ENCODE measurements at places on chromosomes 7 and 10.

DNA sequence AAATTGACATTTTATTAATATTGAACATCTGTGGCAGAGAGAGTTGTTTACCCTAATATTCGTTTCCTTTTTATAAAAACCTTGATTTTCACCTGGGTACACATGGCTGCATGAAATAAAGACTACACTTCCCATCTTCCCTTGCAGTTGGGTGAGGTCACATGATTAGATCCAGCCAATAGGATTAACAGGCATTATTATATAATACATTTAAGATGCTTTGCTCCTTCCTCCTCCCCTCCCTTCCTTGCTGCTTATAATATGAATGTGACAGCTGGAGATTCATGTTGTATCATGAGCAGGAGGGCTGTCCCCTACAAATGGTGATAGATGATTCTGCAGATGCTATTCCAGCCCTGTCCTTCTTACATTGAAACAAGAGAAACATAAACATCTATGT lies 146.6 kb downstream of the SH2D4B start:
- no peak for DNase-seq

- DNase-seq = no peak
Measured at GRCh38 chr7:105815576-105815975, 60.8 kb downstream of the ATXN7L1 start.

GRCh38 chr7:69510114-69510513 lies 88.2 kb upstream of the AUTS2 start:
- DNase-seq = no peak

GRCh38 chr7:24757353-24758275 lies at the start of gene GSDME:
Gene GSDME, minus strand, starts transcription at chr7:24757464. Its CDS starts 7,690 bp downstream, at chr7:24749774.
- DNase-seq = peak; percentile 62

DNA sequence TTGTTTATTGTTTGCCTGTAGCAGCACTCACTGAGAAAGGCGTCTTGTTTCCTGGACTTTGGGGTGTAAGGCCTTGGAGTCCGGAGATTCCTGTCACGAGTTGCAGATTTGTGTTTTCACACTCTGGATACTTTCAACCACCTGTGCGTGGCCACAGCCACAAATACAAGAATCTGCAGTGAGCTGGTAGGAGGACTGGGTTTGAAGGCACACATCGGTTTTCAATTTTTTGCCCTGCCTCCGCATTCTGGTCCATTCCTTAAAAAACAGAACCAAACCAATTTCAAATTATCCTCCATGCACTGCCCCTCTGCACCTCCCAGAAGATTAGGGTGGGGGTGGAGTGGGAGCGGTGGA lies 619 bp downstream of the EXOC4 start:
- no peak for DNase-seq

GRCh38 chr7:112199035-112199655 lies 7.1 kb downstream of the DOCK4 start:
- DNase-seq = no peak

- no peak for DNase-seq
Measured at GRCh38 chr7:74657692-74658177, at the start of gene GTF2I. Gene GTF2I, plus strand, starts transcription at chr7:74657718. Its CDS starts 31,411 bp downstream, at chr7:74689129.

DNA sequence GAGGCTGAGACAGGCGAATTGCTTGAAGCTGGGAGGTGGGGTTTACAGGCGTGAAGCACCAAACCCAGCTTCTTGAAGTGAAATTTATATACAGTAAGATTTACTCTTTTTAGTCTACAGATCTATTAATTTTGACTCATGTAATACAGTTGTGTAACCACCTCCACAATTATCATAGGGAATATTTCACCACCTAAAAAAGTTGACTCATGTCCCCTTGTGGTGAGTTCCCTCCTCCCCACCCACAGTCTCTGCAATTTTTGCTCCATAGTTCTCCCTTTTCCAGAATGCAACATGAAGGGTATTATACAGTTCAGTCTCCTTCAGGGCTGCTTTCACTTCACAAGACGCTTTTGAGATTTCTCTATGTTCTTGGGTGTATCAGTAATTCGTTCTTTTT lies 156.8 kb downstream of the FAM107B start:
- DNase-seq = no peak

- DNase-seq = no peak
Measured at GRCh38 chr10:36886303-36886891, 239.0 kb upstream of the ANKRD30A start.

- DNase-seq = no peak
Measured at GRCh38 chr7:116686812-116687419, 14.9 kb downstream of the MET start.

GRCh38 chr7:29642494-29643155 lies 79.0 kb downstream of the PRR15 start:
- no peak for DNase-seq

- DNase-seq = no peak
Measured at GRCh38 chr10:32980242-32980557, 22.2 kb upstream of the ITGB1 start.

DNA sequence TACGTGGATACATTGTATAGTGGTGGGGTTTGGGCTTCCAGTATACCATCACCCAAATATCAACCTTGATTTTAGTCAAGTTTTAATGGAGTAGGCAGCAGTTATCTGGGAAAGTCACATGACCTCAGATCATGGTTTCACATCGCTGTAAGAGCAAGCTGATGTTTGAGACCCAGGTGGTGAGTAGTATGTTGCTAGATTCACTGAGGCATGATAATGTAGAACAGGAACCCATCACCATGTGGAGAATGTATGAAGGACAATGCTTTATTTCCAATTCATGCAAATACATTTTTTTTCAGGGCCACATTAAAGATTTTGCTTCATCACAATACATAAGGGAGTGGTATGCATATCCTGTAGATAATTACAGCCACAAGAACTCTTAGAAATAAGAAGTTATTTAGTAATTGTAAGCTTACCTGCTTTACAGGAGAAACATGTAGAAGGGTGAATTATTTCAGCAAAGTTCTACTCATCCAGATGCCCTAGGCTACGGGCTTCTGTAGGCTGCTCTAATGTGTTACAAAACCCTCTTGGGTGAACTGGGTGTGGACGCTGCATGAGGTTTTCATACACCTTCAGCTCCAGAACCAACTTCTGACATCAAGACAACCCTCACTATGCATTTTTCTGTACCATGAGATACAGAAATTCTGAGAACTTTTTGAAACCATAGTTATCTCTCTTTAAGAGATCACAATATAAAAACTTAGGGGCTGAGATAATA lies 27.6 kb upstream of the LAMB4 start:
- no peak for DNase-seq

GRCh38 chr10:110708776-110709443 lies 64.8 kb downstream of the RBM20 start:
- no peak for DNase-seq

- DNase-seq = no peak
Measured at GRCh38 chr7:15084368-15084767, 181.8 kb upstream of the DGKB start.

DNA sequence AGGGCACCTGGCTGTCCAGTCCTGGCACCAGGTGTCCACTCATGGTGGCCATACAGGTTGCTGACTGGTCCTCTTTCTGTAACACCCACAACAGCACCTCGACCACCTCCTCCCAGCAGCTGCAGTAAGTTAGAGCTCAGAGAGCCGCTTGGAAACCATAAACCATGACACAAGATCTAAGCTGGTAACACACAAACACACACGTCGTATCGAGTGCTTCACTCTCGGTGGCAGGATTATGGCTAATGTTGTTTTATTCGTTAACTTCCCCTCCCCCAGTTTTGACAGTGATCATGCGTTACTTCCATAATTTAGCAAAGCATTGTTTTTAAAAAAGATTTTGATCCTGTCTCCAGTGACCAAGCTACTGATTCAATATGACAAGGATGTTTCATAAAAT lies 59.7 kb downstream of the CAMK2B start:
- DNase-seq = no peak

- no peak for DNase-seq
Measured at GRCh38 chr7:21276471-21277035, 151.3 kb upstream of the SP4 start.

DNA sequence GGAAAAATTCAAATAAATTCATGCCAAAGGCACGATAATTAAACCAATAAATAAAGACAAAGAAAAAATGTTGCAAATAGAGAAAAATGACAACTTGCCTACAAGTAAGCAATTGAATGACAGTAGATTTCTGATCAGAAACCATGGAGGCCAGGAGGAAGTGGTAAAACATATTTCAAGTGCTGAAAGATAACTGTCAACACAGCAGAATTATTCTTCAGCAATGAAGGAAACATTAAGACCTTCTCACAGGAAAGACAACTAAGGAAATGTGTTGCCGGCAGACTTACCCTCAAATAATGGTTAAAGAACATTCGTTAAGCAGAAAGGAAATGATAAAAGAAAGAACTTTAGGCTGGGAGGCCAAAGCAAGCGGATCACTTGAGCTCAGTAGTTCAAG lies 30.4 kb downstream of the RUNDC3B start:
- no peak for DNase-seq

- no peak for DNase-seq
Measured at GRCh38 chr10:28906934-28907333, 229.6 kb downstream of the BAMBI start.

GRCh38 chr7:27111042-27111750 lies 8.7 kb upstream of the HOXA2 start:
- no peak for DNase-seq

- DNase-seq = peak; percentile 81
Measured at GRCh38 chr7:102306916-102307677, 20.4 kb downstream of the SH2B2 start.

GRCh38 chr7:25575634-25576033 lies 347.3 kb upstream of the NPVF start:
- DNase-seq = no peak

DNA sequence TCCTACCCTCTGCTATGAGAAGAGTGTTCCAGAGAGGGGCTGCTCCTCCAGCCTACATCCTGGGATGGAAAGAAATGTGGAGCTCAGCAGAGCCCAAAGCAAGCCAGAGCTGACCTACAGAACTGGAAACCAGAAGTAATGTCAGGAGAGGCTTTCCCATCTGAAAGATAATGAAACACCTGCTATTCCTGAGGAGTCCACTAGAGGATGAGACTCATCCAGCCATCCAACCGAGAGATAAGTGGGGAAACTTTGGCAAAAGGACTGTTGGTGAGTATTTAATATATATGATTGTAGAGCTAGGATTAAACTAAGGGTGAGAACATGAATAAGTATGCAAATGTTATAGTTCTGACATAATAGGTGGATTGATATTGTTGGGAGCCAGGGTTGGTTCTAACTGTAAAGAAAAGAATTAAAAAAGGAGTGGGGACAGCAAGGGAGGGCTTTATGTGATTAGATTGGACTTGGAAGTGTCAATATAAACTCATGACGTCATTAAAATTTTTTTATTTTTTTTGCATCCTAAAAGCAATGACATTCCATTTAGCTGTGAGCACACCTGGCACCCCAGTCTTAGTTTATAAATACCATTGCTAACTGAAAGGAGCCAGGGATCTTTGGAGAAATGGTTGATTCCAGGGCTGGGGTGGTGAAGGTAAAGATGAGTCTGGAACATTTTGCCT lies 312.8 kb upstream of the NFE2L3 start:
- no peak for DNase-seq

- DNase-seq = no peak
Measured at GRCh38 chr7:130963339-130963738, 229.3 kb upstream of the KLF14 start.

GRCh38 chr7:26291699-26292538 lies at the start of gene SNX10:
Gene SNX10, plus strand, starts transcription at chr7:26291862. Its CDS starts 54,581 bp downstream, at chr7:26346443.
- DNase-seq = peak; percentile 58

- DNase-seq = no peak
Measured at GRCh38 chr7:108285778-108286177, 155.6 kb upstream of the LAMB4 start.

DNA sequence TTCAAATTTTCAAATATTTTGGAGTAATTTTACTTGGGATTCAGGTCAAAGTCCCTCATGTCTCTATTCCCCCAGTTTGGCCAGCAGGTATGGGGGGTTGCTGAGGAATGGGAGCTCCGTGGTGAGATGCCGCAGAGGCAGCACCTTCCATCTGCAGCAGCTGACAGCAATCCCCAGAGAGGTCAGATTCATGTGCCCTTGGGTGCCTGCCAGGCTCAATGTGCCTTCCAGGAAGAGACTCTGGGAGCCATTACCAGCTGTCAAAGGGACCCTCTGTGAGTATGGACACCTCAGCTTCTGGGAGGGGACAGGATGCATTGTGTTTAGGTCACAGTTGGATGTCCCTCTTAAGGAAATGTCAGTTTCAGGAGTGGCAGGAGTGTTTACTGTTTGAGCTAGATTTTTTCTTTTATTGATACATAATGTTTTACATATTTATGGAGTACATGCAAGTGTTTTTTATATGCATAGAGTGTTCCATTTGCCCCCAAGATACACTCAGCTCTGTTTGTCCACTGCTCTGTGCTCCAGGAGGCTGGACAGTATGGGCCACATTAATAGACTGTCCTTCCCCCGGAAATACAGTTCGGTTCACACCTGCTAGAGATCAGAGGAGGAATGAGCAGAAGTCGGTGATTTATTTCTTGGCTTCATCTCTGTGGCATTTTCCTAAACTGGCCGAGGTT lies 75.3 kb upstream of the GRB10 start:
- no peak for DNase-seq

DNA sequence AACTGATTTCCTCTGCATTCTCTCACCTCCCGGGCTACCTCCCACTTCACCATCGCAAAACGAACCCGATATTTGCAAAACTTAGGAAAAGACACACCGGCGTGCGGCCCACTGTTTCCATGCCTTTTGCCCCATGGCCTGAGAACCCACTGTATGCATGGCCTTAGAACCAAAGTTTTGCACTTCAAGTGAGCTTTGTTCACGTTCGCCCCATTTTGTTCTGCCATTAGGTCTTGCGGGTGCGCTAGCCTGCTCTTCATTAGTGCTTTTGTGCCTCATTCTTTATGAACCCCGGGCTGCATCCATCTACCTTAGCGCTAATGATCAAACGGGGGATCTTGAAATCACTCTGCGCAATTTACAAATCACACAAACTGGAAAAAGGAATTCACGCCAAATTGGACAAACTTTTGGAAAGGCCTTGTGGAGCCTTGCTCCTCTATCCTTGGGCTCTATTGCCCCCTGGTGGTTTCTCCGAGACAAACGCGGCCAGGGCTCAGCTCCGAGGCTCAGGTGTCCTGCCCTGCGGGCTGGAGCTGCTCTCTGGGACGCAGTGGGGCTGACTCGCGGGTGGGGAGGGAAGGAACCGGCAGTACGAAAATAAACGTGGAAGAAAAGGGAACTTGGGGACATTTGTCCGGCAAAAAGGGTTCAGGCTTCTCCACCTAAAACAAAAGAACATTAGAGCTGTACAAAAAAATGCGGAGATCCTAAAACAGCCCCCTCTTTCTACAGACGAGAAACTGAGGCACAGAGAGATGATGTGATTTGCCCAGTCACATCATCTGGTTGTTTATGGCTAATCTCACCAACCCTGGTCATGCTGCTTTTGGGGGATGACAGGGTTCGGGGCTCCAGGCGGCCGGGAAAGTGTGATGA lies 300.4 kb upstream of the NFE2L3 start:
- DNase-seq = peak; percentile 38

DNA sequence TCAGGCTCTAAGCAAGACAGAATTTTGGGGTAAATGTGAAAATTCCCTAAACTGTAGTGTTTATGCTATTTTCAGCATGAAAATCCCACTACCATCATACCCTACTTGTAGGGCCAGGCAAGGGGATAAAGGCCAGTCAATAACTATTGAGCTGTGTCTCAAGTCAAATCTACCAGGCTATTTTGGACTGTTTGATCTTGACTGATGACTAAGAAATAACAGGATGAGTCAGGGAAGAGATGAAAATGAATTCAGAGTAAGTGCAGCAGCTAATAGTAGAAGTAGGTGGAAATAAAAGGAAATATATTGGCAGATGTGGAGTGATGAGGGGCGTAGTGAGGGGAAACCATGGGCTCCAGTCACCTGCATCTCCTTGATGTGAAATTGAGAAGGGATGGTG lies 225.8 kb upstream of the PHYHIPL start:
- DNase-seq = no peak
